ENCODE measurements at places on chromosomes 11 and 22.

DNA sequence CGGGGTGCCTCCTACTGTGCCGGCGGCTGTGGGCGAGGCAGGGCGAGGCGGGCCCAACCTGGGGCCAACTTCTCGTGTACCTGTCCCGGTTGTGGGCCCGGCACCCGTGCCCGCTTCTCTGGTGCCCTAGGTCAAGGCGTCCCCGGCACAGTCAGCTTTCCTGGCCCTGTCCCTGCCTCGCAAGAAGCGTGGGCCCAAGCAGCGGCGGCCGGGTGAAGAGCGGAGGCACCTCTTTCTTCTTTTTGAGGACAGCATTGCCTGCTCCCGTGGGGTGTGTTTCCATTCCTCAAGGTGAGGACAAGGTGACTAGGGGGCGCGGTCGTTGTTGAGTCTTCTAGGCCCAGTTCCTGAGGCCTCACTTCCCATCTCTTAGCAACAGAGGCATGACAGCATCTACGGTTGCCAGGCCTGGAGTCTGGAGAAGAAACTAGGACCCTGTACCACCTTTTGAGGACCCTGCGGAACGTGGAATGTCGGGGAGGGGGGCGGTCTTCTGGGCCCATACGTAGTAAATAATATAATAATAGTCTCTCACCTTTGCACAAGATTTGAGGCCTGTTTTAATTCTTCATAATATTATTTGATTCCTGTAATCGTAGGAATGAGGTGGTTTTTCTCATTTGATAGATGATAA, 418 bp downstream of the ACO2 start:
- DNase-seq = no peak

DNA sequence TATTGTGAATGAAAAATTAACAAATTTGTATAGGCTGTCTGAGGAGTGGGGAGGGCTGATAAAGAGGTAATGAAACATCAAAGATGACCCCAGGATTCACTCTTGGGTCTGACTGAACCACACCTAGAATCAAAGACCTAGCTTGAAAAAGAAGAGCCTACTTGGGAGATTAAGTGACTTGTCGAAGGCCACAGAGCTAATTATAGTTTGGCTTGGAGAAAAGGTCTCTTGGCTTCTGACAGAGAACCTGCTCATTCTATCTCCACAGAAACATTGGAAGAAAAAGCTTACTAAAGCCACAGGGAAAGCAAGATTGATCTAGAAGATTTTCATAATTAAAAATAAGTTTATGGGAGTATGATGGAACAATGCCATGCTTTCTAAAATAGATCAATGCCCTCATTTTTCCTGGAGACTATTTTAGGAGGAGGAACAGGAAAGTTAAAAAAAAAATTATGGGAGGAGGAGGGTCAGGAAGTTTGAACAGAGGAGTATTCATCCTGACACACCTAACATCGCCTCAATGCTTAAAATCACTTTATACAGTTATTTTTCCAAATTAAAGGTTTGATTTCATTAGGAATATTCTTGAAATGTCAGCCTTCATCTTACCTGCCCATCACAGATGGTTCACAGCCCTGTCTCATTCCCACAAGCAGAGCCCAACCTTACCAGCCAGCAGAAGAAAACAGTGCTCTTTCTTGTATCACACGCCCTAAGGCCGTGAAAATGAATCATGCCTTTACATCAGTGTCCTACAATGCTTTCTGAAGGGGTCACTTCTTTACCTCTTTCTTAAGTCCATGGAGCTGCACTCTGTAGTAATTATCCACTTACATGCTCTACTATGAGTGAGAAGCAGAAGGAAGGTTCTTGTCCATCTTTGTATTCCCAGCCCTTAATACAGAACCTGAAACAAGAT, 231.1 kb upstream of the MPPED2 start:
- DNase-seq = no peak

DNA sequence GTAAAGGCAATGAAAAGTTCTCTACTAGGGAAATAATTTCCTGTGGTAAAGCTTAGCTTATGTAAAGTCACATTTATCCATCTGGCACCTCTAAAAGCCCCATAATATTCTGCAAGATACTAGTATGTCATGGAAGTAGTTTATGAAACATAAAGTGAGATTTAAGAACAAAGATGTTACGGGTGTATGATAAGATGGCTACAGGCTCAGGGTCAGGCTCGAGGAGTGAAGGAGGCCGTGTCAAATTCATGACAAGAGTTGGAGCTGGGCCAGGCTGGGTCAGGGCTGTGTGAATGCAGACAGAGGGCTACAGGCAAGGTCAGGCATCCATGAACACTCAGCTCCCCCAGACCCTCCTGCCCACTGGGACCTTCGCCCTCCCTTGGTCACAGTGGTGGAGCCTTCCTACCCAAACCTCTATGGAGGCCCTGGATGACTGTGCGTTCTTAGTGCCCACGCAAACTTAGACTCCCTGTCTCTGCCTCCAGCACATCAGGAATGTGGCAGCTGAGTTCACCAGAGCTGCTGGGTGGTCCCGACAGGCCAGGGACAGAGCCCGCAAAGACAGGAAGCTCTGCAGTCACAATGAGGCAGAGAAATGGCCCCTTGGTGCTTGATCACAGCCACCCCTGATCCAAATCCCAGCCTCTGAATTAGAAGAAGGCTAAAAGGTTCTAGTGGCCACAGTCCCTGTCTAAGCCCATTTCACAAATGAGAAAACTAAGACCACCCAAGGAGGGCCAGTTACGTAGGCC, 14.8 kb downstream of the IGLL5 start:
- DNase-seq = no peak

- DNase-seq = no peak
These were observed 12.0 kb upstream of the ZDHHC13 start for GRCh38 chr11:19105011-19105410.

DNA sequence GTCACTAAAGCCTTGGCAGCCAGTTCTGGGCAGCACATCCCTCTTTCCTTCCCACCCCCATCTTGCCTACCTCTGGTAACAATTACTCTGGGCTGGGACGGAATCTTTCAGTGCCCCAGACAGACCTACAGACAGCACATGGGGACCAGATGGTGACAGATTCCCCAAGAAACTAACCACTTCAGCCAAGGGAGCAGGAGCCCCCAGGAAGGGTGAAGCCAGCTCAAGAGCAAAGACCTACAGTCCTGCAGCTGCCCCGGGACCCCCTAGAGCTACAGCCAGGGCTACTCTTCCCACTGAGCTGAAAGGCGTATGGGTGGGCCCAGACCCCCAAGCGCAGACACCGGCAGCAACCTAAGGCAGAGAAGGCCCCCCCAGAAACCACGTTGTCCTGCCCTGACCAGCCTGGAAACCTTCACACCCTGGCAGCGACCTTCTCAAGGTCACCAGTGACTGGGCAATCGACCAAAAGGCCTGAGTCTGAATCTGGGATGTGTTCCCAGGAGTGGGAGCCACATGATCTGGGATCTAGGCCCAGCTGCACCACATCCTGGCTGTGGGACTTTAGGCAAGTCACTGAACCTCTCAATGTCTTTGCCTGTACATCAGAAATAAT, 65.8 kb downstream of the LRRC32 start:
- no peak for DNase-seq

DNA sequence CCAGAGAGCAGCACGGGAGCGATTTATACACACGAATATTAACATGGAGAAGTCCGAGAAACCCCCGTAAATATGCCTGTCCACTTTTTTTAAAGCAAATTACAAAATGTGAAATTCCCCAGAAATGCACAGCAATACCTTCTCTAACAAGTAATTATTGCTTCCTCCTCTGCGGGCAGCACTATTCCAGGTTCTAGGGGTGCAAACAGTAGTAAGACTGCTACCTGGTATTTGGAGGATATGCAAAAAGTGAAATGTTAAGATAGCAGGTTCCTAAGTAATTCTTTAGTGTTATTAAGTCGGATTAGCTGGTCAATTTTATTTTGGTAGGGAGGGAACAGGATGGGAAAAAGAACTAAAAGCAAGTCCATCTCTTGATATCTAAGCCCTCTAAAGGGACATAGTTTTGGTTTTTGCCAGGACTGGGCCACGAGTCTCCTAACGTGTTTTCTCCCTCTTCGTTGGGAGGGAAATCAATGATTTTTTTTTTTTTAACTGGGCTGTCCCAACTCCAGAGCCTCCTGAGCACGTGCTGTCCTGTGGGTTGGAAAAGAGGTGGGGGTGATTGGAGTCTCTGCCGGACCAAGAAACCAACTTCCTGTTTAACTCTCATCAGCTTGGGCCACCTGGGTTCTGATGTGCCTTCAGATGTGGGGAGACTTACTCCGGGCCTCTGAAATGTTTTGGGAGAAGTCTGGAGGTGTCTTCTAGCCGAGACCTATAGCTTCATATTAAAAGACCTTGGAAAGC, 1.7 kb upstream of the XBP1 start:
- no peak for DNase-seq

GRCh38 chr11:120279502-120279901, 39.6 kb downstream of the POU2F3 start:
- DNase-seq = no peak

GRCh38 chr22:49461674-49462073, 366.0 kb downstream of the BRD1 start:
- no peak for DNase-seq

DNA sequence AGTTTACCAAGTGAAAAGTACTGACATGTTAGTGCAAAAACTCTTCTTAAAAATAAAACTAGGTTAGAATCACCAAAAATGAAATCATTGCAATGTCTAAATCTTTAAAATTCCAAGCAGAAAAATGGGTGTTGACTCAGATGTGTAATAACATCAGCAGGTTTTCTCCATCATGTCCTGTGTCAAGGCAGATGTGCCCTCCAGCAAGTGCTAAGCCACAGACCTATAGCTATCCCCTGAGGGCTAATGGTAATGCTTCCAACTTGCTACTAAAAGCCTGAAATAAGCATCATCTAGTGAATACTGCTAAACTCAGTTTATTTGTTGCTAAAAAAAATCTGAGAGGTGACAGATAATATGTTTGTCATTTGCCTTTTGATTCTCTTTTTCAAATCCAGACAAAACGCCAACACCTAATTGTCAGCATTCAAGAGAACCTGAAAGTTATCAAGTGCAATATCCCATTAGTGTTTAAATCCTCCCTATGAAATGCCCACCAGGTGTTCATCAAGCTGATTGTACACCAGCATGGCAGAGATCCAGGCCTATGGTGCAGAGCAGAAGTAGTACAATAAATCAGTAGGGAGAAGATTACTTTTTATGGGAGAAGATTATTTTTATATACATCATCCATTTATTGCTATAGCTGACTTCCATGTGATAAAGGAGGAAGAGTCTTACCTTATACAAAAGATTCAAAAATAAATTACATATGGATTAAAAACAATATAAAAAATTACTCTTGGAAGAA, 55.1 kb upstream of the SYT9 start:
- peak; percentile 31 for DNase-seq

GRCh38 chr22:41028841-41029240, 63.6 kb upstream of the EP300 start:
- DNase-seq = no peak

GRCh38 chr11:43573233-43573632, 107.3 kb upstream of the HSD17B12 start:
- DNase-seq = peak; percentile 15

DNA sequence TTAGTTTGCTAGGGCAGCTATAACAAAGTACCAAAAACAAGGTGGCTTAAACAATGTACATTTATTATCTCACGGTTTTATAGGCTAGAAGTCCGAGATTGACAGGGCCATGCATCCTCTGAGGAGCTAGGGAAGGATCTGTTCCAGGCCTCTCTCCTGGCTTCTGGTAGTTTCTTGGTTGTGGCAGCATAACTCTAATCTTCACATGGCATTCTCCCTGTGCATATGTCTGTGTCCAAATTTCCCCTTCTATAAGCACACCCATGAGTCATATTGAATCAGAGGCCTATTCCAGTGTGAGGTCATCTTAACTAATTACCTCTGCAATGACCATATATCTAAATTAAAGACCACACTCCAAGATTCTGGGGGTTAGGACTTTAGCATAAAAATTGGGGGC, 31.3 kb upstream of the MMP13 start:
- DNase-seq = no peak

DNA sequence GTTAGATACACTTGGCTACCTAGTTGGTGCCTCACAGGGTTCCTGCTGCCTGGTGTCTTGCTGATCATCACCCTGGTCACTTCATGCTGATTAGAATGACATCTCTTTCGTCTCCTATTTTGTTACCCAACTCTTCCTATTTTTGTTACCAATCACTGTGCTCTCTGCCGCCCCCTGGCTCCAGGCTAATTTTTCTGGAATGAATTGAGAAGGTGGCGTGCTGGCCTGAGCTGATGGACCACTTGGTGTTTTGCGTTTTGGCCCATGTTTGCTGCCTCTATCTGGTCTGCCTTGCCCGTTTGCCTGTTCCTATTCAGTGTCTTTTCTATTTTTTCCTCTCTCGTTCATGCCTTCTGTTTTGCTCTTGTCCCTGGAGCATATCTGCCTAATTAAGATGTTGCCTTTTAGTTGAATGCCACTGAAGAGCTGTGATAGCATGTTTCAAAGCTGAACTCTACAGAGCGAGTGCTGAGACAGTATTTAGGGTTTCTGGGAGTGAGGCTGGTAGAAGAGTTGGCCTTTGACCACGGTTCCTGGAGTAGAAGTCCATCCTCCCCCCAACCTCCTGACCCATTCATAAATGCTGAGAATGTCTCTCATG, 5.9 kb upstream of the ATF4 start:
- DNase-seq = no peak

GRCh38 chr11:36333897-36334296, 37.8 kb downstream of the PRR5L start:
- no peak for DNase-seq

GRCh38 chr11:1231396-1232020, 8.6 kb downstream of the MUC5B start:
- DNase-seq = no peak

DNA sequence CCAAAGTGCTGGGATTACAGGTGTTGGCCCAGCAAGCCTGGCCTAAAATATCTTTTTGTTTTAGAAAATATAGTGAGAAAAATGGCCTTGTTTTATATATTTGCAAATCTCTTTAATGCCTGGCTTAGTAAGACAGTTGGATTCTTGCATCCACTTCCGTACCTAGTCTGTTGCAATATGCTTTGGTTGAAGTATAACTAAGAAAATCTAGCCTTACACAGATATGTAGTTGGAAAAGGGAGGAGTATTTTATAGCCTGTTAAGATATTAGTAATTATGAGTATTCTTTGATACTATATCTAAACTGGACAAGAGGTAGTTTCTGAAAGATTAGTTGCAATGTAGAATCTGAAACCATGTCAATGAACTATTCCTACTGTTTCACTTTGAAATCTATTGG, 65.1 kb downstream of the ZNRF3 start:
- DNase-seq = no peak

GRCh38 chr22:37479196-37479595, 7.0 kb downstream of the MFNG start:
- DNase-seq = no peak
